Fibroblast of villous mesenchyme (primary cell): ENCODE measurements at places on chromosomes 13 and 19.

DNA sequence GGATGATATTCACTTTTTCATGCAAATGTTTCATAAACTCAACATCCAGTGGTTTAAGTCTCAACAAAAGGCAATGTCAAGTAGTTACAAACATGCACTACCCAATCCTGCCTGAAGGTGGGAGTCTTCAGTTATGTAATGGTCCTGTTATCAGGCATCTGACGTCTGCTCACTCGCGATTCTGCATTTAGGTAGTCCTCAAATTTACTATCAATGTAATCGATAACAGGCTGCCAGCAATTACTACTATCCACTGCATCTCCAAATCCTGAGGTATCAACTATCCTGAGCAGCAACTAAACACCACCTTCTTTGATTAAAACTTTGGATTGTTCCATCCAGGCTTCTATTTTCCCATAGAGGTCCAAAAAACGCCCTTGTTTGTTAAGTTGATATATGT, 51.2 kb downstream of the NLRP12 start:
- DNase-seq: peak; percentile 84

DNA sequence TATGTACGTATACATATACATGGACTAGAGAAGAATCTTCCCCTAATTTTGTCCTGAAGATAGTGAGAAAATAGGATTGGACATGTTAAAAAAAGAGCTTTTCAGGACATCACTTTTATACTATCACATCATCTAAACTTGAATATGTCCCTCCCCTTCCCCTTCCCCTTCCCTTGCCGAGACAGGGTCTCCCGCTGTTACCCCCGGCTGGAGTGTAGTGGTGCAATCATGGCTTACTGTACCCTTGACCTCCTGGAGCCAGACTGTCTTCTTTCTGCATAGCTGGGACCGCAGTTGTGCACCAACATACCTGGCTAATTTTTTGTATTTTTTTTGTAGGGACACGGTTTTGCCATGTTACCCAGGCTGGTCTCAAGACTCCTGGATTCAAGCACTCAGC, 6.6 kb downstream of the HNRNPM start:
- no peak for DNase-seq

GRCh38 chr19:47703301-47703700, 9.9 kb upstream of the EHD2 start:
- no peak for DNase-seq

- DNase-seq: no peak
These were observed 362.6 kb downstream of the FGF14 start for GRCh38 chr13:102039264-102039663.

GRCh38 chr13:65909501-65909900, 1320.6 kb downstream of the PCDH9 start:
- no peak for DNase-seq
